ENCODE measurements at places on chromosomes 4 and X.

DNA sequence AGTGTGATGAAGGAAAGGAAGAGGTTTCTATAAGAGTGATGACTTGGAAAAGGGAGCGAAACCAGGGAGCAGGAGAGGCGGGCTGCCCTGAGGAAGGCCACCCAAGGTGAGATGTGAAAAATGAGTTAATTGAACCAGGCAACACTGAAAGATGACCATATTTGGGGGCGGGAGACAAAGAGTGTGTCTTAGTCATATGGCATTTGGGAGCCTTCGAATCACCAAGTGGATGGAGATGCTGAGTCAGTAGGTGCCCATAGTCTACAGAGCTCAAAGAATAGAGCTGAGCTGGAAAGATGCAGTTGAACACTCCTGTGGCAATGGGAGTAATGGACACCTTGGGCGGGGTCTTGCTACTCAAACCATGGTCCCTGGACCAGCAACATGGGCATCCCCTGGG lies 8.3 kb upstream of the TLR8 start:
- H3K4me1 ChIP-seq, result peaks cover 10% of the 10 kb centered on the region
- H3K36me3 ChIP-seq, result no peaks in the 10 kb centered on the region
- no peak overlapping the region for H3K27ac ChIP-seq
- H3K27me3 ChIP-seq, result no peaks in the 10 kb centered on the region
- no peak for DNase-seq

GRCh38 chr4:24287096-24287495 lies 297.3 kb downstream of the DHX15 start:
- no peak overlapping the region for H3K4me3 ChIP-seq
- H3K27me3 ChIP-seq, result no peaks in the 10 kb centered on the region
- no peaks in the 10 kb centered on the region for H3K36me3 ChIP-seq

GRCh38 chrX:39665830-39666518 lies 431.8 kb downstream of the BCOR start:
- no peaks in the 10 kb centered on the region for H3K36me3 ChIP-seq
- no peak overlapping the region for H3K27ac ChIP-seq
- no peaks in the 10 kb centered on the region for H3K4me1 ChIP-seq

DNA sequence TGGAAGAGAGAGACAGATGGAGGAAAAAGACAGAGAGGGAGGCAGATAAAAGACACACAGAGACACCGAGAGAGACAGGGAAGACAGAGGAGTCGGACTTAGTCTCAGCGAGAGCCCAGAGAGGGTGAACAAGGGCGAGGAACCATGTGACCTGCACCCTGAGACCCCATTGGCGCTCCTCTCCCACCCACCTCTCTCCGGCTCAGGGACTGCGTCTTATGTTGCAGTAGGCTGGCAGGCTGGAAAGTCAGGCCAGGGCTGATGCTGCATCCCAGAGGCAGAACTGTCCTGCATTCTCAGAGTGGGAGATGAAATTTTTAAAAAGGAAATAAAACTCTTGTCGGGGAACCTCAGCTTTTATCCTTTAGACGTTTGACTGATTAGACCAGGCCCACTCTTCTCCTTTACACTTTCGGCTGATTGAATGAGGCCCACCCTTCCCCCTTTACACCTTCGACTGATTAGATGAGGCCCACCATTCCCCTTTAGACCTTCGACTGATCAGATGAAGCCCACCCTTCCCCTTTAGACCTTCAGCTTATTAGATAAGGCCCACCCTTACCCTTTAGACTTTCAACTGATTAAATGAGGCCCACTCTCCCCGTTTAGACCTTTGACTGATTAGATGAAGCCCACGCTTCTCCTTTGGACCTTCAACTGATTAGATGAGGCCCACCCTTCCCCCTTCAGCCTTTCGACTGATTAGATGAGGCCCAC lies 29.5 kb upstream of the IL3RA start:
- H3K36me3 ChIP-seq, result no peaks in the 10 kb centered on the region
- H3K27me3 ChIP-seq, result no peaks in the 10 kb centered on the region
- H3K4me3 ChIP-seq, result no peak overlapping the region

GRCh38 chr4:111798840-111799239 lies 346.4 kb upstream of the FAM241A start:
- H3K4me1 ChIP-seq, result no peaks in the 10 kb centered on the region
- H3K36me3 ChIP-seq, result no peaks in the 10 kb centered on the region
- H3K4me3 ChIP-seq, result no peak overlapping the region
- H3K27me3 ChIP-seq, result no peaks in the 10 kb centered on the region
- H3K27ac ChIP-seq, result no peak overlapping the region
- DNase-seq, result no peak

DNA sequence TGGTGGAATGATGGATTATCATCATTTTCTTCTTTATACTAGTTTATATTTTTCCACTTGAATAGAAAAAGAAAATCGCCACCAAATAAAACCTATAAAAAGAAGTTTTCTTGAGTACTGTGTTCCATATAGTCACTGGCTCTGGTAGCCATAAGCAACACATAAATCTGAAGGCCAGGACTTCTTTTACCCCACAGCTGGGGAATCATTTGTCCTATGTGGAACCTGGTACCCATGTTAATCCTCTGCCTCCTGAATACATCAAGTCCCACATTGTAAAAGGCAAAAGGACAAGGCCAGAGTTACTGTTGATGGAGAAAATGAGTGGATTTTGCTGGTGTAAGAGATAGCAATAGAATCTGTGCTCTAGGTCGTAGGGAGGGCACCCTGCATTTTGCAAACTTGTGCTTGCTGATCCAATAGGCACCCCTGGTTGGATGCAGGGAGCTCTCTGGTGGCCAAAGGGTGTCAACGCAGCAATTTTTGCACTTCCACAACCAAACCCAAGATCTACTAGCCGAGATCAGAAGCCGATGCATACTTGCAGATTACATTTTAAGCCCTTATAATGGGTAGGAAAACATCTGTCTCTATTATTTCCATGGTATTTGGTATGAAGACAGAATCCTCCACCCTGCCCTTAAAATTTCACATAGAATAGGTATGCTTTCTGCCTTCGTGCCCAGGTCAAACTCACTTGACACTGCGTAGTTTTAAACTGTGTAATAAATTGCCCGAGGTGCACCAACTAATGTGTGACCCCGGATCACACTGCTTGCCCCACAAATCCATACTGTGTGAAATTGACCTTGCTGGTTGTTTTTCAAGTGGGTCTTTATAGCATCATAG lies 146.2 kb upstream of the SCML1 start:
- peak; percentile 72 for DNase-seq
- peak overlapping the region; percentile 54 for H3K4me3 ChIP-seq
- H3K4me1 ChIP-seq, result peaks cover 28% of the 10 kb centered on the region

DNA sequence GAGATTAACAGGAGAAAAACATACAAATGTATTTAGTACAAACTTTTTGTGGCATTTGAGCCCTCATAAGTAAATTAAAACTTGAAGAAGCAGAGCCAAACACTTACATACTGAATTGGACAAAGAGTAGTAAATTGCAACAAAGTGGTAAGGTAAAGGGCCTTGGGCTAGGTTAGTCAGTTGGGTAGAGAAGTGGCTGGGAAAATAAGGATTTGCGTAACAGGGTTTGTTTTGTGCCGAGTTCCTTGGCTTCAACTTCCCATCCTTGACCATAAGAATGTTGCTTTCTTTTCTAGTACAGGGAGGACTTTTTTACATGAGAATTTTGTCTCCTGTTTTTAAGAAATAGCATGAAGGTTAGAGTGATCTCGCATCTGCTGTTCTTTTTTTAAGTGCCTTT lies 33.3 kb upstream of the DSPP start:
- DNase-seq, result no peak
- no peak overlapping the region for H3K4me3 ChIP-seq
- H3K27me3 ChIP-seq, result no peaks in the 10 kb centered on the region
- no peak overlapping the region for H3K27ac ChIP-seq

GRCh38 chr4:36206603-36207311 lies 37.6 kb downstream of the ARAP2 start:
- peaks cover 18% of the 10 kb centered on the region for H3K4me1 ChIP-seq
- H3K36me3 ChIP-seq, result no peaks in the 10 kb centered on the region
- no peak for DNase-seq
- H3K27ac ChIP-seq, result no peak overlapping the region

GRCh38 chrX:24243188-24243587 lies 70.7 kb downstream of the SUPT20HL2 start:
- peaks cover 25% of the 10 kb centered on the region for H3K4me1 ChIP-seq
- no peak for DNase-seq
- H3K27ac ChIP-seq, result peak overlapping the region; percentile 71

GRCh38 chr4:37648084-37648817 lies 37.9 kb downstream of the RELL1 start:
- peaks cover 2% of the 10 kb centered on the region for H3K4me1 ChIP-seq
- H3K4me3 ChIP-seq, result no peak overlapping the region

GRCh38 chr4:153909672-153910071 lies 120.8 kb upstream of the SFRP2 start:
- H3K4me3 ChIP-seq, result no peak overlapping the region
- H3K27ac ChIP-seq, result no peak overlapping the region
- peaks cover 2% of the 10 kb centered on the region for H3K4me1 ChIP-seq
- no peak for DNase-seq

GRCh38 chr4:135548711-135549110 lies 1347.1 kb upstream of the PABPC4L start:
- no peaks in the 10 kb centered on the region for H3K36me3 ChIP-seq
- no peak overlapping the region for H3K4me3 ChIP-seq
- H3K27me3 ChIP-seq, result no peaks in the 10 kb centered on the region
- no peaks in the 10 kb centered on the region for H3K4me1 ChIP-seq
- H3K27ac ChIP-seq, result no peak overlapping the region
- DNase-seq, result no peak

DNA sequence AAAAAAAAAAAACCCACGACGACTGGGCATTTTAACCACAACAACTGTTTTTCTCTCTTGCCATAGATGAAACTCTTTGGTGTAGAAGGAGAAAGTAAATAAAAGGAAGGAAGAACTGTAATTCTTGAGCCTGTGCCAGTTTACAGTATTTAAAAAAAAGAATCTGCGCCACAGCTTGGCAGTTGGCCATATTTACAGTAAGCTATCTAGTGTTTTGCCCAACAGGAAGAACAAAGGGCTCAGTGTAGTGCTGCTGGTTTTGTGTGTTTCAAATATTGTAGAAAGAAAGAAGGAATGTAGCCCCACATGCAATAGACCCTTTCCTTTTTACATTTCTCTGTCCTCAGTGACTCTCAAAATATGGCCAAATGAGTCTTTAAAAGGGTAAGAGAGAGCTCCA lies 66.1 kb downstream of the NR3C2 start:
- no peaks in the 10 kb centered on the region for H3K27me3 ChIP-seq
- no peaks in the 10 kb centered on the region for H3K36me3 ChIP-seq
- no peak overlapping the region for H3K27ac ChIP-seq
- DNase-seq, result peak; percentile 73

DNA sequence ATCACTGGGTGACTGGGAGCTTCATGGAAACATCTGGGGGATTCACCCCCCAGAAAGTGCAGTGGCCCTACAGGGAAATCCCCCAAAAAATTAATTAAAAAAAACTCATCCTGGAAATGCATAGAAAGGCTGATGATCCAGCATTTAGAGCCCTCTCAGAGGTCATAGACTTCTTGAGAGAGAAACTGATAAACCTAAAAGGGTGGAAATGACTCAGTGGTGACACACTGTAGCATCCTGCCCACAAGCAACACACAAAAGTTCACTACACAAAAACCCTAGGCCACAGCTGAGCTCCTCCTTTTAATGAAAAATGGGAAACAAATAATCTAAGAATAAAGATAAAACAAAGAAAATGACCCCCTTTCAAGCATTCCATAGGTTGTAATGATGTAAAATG lies 911.5 kb downstream of the GLUD2 start:
- no peak overlapping the region for H3K27ac ChIP-seq
- no peaks in the 10 kb centered on the region for H3K4me1 ChIP-seq
- no peak for DNase-seq
- H3K36me3 ChIP-seq, result no peaks in the 10 kb centered on the region
- no peaks in the 10 kb centered on the region for H3K27me3 ChIP-seq

Measured in MM.1S (cell line).